ENCODE measurements at places on chromosomes 6 and 20.

DNA sequence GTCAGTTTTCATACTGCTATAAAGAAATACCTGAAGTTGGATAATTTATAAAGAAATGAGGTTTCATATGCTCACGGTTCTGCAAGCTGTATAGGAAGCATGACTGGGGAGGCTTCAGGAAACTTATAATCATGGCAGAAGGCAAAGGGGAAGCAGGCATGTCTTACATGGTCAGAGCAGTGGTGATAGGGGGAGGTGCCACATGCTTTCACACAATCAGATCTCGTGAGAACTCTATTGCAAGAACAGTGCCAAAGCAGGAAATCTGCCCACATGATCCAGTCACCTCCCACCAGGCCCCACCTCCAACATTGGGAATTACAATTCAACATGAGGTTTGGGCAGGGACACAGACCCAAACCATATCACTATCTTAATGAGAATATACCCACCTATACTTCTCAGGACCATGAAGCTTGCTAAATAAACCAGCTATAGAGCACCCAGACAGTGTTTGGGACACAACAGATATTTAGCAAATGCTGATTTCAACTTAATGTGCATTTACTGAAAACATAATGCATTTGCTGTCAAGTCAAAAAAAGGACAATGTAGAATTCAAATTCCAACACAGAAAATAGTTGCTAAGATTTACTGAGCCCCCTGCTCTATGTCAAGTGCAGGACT is 63.8 kb downstream of the TNFRSF21 start:
- DNase-seq = no peak

- DNase-seq = no peak
Observed at GRCh38 chr20:13554076-13554475, 84.7 kb downstream of the TASP1 start.

GRCh38 chr20:56778765-56779195 is 149.7 kb downstream of the TFAP2C start:
- DNase-seq = no peak

DNA sequence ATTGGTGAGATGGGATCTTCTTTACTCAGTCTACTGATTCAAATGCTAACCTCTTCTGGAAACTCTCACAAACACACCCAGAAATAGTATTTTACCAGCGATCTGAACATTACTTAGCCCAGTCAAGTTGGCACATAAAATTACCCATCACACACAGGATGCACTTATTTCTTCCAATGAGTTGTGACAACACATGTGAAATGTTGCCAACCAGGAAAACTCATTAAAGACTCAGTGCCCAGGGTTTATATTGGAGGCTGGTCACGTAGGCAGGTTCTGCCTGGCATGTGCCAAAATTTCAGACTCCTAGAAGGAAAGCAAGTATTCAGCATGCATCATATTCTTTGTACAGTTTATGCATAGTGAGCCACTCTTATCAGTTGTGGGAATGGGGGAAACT is 443.3 kb downstream of the EPM2A start:
- no peak for DNase-seq

DNA sequence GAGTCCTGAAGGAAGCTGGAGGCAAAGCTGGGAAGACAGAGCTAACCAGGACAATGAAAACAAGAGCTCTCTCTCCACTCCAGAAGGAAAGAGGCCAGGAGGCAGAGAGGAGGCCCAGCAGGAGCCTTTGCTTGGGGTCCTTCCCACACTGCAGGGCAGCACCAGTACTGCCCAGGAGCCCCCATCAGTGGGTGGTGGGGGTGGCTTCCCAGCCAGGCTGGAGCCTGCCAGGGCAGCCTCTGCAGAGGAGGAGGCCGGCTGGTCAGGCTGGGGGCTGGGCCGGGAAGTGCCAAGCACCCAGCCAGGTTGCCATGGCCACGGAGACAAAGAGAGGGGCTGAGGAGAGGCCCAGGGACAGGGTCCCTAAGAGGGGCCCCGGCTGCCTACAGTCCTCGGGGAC is 33.4 kb downstream of the PREX1 start:
- DNase-seq = no peak

GRCh38 chr6:91299544-91300491 is 712.9 kb upstream of the MAP3K7 start:
- no peak for DNase-seq

GRCh38 chr6:99031957-99032356 is 84.2 kb upstream of the FBXL4 start:
- no peak for DNase-seq

DNA sequence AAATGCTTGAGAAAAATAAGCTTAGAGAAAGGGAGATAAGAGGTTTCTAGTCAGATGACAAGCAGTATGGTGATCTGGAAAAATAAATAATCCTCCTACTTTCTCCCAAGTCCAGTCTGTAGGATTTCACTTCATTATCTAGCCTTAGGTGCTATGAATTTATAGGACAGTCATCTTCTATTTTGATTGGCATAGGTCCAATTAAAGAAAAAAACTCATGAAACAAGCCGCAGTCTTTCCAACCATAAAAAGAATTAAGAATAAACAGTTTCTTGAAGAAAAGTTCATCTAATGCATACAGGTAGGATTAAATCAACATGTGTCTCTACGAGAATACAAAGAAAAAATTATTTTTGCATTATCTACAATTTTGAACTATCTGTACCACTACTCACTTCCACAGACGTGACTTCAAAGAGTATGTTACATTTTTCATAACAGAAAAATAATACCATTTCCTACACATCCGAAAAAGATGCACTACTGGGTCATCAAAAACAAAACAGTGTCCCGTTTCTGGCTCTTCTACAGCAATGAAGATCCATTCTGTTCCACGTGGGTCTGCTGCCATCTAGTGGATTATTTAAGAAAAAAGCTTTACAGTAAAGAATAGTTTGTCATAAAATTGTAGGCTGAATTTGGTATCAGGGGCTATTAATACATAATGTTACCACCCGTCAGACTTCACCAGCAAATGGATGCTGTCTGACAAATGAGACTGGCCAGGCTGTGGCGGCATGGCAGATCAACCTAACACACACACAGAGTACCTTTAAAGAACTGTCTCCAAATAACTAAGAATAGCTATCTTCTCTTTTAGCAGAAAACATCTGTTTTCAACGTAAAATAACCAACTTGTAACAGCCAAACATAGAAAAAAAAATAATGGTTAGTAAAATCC is 28.9 kb downstream of the STX7 start:
- no peak for DNase-seq

- no peak for DNase-seq
Observed at GRCh38 chr20:14732996-14733395, 395.6 kb upstream of the FLRT3 start.

- DNase-seq = peak; percentile 43
Observed at GRCh38 chr6:159174263-159174969, 5.2 kb downstream of the FNDC1 start.

DNA sequence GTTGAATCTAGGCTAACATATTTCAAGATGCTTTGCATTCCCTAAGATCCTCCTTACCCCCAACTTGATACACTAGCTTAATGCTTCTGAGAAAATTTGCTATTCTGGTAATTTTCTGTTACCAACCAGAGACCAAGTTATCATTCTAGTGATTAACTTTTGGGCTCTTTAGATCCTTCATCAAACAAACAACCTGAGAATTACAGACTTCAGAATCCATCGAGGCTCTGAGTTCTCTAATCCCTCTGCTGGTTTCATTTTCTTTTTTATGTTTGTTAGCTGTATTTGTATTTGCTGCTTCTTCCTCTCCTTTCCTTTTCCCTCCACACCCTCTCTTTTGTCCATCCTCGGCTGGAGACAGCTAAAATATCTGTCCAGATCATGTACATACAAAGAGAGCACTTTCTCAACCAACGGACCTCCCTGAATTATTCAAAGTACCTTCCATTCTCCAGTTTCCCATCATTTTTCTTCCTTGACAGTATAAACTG is 98.7 kb upstream of the RIPOR2 start:
- DNase-seq = no peak

GRCh38 chr6:154306696-154307095 is 49.9 kb downstream of the IPCEF1 start:
- DNase-seq = no peak

DNA sequence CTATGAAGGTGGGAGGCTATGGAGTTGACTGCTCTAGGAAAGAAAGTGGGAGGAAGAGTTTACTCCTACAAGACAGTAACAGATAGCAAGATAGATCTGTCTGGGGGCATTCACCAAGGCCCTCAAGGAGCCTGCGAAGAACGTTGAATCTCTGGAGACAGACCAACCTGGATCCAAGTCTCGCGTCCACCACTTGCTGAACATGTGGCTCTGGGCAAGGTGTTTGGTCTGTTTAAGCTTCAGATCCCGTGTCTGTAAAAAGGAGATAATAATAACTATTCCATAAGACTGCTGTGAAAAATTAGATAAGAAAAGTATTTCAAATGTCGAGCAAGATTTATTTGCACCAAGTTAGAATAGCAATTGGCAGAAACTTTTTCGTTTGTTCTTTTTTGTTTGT is 8.1 kb upstream of the EEF1A1 start:
- DNase-seq = no peak

DNA sequence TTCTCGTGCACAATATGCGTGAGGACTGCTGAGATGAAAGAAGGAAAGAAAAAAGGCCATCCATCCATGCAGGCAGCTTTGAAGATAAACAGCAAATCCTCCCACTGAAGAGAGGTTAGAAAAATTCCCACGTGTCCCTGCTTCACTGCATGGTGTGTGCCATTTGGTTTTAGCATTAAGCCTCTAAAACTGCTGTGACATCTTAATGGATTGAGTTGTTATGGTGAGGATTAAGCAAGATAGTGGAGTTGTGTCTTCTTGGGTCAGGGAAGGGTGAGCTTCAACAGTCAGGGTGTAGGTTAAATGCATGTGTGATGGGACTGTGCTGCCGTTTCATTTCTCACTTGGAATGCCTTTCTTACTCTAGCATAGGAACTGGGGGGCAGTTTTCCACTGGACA is 50.5 kb downstream of the ZNF831 start:
- no peak for DNase-seq

DNA sequence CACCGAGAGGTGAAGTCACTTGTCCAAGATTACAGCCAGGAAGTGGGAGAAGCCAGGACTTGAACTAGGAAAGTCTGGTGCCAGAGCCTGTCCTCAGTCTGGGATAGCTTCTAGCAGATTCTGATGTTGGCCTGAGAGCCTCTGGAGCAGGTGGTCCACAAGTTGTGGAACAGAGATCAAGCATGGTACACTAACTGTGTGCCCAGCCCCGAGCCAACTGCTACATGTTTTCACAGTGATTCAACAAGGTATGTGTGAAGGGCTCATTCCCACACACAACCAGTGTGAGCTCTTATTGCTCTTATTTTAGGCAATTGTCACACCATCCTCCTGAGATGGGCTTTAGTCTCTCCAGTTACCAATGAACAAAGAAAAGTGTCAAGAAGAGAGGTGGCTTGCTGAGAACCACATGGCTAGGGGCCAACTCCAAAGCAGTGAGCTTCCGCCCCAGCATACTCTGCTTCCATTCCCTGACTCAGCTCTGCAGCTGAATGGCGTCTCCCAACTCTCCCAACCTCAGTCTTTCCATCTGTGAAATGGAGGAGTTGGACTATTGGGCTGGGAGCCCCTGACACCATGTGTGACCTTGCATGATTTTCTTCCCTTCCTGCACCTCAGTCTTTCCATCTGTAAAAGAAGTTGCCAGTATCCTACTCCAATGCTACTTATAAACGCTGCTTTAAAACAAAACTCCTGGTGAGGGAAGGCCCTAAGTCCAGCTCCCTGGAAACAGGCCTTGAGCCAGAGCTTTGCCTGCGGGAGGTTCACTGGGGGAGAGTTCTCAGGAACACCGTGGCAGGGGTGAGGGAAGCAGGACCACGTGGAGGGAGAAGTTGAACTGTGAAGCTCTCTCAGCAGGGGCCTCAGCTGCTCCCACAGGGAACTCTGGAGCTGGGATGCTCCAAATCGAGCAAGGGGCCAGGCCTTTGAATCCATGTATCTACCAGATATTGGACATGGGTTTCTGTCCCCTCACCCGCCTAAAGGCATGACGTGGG is 40.9 kb downstream of the CDH22 start:
- DNase-seq = no peak

- DNase-seq = no peak
Observed at GRCh38 chr6:129026601-129027000, 143.7 kb downstream of the LAMA2 start.

GRCh38 chr6:26045065-26045927 is 41.9 kb upstream of the HFE start:
- peak; percentile 37 for DNase-seq

- no peak for DNase-seq
Observed at GRCh38 chr6:138485586-138486248, 13.6 kb downstream of the NHSL1 start.

- no peak for DNase-seq
Observed at GRCh38 chr20:9117548-9117947, 48.7 kb downstream of the PLCB4 start.

DNA sequence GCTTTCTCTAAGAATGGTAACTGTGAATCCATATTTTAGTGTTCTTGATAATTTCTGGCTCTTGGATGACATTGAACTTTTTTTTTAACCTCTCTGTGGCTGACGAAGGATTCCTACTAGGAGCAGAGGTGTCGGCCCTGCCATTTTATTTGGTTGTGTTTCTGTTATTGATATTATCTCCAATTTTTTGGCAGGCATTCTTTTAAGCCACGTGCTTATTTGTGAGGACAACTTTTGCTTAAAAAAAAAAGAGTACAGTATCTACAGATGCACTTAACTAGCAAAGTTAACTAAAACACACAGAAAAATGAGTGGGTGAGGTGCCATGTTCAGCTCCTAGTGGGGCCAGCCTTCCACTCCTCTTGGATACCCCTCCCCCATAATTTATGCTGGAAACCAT is 1.1 kb downstream of the FANCE start:
- DNase-seq = no peak

- DNase-seq = no peak
Observed at GRCh38 chr6:111274593-111275217, 187.4 kb downstream of the SLC16A10 start.

Data from stimulated activated CD4-positive, alpha-beta T cell treated with anti-CD3 and anti-CD28 coated beads, Interleukin-1b, Interleukin-23, amount 100 ng/mL, for 1 hour (primary cell).